M059J (cell line): ENCODE measurements at places on chromosomes 7 and 10.

GRCh38 chr10:86252079-86252478, 114.5 kb downstream of the GRID1 start:
- no peak for DNase-seq

DNA sequence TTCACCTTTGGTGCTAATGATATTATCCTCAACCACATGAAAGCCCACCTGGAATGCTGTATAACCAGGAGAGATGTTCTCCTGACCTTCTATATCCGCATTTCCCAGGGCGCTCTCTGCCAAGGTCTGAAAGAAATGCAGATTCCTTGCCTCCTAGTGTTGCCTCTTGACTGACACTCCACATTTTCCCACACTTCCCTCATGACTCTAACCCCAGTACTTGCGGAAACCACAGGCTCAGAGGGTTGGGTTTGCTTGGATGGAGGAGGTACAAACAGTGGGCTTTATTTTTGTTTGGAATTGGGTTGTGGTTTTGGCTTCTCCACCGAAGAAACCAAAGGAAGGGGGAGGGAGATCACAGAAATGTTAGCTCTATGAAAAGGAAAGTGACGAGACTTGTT, 222.9 kb upstream of the CELF2 start:
- peak; percentile 70 for DNase-seq

- DNase-seq: no peak
Measured at GRCh38 chr7:781936-782529, 50.2 kb upstream of the SUN1 start.

- DNase-seq: peak; percentile 46
Measured at GRCh38 chr7:43824963-43825362, 44.4 kb downstream of the MRPS24 start.

- peak; percentile 91 for DNase-seq
Measured at GRCh38 chr7:16813232-16813616, 8.4 kb upstream of the AGR2 start.

DNA sequence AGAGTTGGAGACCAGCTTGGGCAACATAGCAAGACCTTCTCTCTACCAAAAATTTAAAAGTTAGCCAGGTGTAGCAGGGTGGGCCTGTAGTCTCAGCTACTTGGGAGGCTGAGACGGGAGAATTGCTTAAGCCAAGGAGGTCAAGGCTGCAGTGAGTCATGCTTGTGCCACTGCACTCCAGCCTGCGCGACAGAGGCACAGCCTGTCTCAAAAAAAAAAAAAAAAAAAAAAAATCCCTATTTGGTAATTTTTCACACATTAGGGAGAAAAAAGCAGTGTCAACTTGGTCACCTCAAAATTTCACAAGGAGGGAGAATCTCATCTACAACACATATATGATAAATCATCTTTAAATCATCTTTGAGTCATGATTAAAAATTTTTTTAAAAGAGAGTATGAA, 6.4 kb upstream of the ZNF398 start:
- DNase-seq: peak; percentile 40

DNA sequence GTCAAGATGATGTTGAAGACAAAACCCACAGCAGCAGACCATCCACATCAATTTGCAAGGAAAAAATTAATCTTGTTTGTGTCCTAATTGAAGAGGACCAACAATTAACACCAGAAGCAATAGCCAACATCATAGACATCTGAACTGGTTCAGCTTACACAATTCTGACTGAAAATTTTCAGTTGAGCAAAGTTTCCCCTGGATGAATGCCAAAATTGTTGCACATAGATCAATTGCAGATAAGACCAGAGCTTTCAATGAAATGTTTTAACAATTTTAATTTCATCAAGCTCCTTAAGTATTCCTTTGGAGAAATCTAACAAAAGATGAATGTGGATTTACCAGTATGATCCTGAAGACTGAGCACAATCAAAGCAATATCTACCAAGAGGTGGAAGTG, 168.6 kb downstream of the CTNNA3 start:
- DNase-seq: no peak

- DNase-seq: peak; percentile 89
Measured at GRCh38 chr10:99346247-99346646, 17.1 kb downstream of the CNNM1 start.

DNA sequence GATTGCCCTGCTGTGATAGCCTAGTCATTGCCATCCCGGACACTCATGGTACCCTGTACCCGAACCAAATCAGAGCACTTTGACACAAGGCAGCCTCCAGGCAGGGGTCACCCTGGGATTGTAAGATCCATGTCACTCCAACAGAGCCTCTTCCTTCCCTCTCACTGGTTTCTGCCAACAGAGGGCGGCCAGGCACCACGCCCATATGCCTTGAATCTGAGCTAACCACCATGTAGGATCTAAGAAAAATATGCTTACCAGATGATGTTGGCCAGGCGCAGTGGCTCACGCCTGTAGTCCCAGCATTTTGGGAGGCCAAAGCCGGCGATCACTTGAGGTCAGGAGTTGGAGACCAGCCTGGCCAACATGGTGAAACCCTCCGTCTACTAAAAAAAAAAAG, 389.2 kb upstream of the KLF6 start:
- peak; percentile 11 for DNase-seq

DNA sequence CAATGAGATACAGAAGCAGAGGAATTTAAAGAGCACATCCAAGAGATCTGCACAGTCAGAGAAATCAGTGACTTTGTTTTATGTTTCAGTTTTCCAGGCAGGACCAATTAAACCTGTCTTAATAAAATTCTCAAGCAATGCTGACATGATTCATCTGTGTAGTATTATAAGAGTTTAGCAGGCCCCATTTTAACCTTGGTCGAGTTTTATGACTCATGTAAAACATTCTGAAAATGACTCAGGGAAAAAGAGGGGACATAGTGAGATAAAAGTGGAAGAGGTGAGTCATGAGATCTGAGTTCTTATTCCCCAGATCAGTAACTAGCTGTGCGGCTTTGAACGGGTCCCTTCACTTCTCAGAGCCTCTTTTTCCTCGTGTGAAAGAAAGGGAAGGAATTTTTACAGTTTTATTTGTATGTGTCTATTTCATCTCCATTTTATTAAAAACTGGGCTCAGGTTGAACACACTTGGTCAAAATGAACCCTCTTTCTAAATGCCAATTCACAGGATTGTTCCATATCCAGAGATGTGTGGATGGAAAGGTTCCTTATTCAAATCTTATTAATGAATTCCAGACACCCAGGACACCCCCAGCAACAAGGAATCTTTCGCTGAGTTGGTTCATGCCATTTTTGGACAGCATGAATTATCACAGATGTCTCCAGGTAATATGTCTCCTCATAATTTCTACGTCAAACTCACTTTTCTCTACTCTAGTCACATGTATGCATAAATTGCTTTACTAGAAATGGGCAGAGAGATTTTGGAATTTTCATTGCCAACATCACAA, 143.2 kb downstream of the JAZF1 start:
- DNase-seq: peak; percentile 99

DNA sequence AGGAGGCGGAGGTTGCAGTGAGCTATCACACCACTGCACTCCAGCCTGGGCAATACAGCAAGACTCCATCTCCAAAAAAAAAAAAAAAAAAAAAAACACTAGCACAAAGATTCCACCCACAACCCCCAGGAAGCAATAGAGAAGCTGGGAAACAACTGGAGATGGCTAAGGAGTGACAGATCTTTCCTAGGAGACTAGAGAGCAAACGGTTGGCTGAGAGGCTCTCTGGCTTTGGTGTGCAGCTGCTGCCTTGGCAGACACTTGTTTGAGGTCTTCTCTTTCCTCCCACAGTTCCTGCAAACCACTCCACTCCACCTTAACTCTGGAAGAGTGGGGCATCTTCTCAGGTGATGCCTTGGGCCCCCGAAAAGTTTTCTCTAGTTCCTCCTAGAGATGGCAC, 78.5 kb upstream of the LANCL2 start:
- no peak for DNase-seq

DNA sequence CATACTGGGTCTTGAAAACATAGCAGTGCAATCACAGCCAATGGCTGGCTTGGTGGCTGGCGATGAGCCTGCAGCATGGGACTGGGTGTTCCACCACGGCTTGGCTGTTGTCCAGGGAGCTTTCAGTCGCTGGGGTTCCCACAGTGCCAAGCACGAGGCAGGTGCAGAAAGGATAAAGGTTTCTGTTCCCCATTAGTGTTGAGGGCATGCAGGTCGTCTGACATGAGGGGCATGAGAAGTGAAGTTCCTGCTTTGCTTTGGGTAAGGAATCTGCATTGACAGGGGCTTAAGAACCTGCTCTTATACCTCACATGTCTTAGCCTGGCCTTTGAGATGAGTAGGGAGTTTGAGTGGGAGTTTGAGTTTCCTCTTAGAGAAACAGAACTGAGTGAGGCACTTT, 9.0 kb upstream of the CFTR start:
- no peak for DNase-seq

DNA sequence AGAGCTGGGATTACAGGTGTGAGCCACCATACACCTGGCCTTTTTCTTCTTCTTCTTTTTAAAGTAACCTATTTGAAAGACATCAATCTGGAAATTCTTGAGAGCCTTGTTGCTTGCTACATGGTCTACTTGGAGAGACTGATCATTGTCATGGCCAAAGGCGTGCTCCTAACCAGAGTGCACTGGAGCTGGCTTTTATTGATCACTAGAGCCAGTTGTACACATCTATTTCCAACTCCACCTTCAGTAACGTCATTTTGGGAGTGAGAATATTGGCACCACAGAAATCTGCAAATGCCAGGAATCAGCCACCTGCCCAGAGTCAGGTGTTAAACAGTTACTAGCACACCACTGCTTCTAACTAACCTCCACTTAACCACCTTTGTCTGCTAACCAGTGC, 735.1 kb downstream of the TYW1 start:
- no peak for DNase-seq

- DNase-seq: no peak
Measured at GRCh38 chr10:78420946-78421735, 387.5 kb downstream of the RPS24 start.

DNA sequence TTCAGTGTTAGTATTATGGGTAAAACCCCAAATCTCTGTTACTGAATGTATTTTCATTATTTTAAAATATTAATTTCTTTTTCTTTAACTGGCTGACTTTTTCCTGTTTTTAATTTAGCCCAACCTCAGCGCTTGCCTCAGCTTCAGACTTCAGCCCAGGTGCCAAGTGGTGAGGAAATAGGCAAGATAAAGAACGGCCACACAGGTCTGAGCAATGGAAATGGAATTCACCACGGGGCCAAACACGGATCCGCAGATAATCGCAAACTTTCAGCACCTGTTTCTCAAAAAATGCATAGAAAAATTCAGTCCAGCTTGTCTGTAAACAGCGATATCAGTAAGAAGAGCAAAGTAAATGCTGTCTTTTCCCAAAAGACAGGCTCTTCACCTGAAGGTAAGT, 57.5 kb downstream of the MDFIC start:
- DNase-seq: peak; percentile 16

GRCh38 chr10:100743626-100744135, 1.7 kb upstream of the PAX2 start:
- DNase-seq: peak; percentile 61

GRCh38 chr7:124667312-124668153, 98.1 kb downstream of the GPR37 start:
- DNase-seq: peak; percentile 50

GRCh38 chr10:13847201-13847631, 260.5 kb downstream of the PRPF18 start:
- DNase-seq: no peak

DNA sequence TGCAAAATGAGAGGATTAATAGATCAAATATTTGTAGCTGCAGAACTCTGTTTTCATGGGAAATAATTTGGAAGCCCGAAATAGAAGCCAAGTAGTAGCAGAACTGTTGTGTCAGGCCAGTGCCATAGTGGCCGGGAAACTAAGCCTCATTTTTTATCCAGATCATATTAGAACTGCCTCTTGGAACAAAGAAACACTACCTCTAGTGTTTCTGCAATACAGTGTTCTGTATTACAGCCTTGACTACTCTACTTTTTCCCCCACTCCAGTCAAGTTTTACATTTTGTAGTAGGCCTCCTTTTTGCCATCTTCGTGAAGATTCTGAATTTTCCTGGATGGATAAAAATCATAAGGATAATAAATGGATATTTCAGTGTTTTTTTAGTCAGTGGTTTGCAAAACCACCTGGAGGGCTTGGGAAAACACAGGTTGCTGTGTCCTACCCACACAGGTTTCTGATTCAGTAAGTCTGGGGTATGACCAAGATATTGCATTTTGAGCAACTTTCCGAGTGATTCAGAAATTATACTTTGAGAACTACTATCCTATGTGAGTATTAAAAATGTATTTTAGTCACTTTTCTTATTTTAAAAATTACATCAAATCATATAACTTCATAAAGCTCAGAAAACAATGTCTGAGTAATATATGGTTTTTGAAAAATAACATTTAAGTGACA, 326.2 kb upstream of the KAT6B start:
- DNase-seq: no peak

DNA sequence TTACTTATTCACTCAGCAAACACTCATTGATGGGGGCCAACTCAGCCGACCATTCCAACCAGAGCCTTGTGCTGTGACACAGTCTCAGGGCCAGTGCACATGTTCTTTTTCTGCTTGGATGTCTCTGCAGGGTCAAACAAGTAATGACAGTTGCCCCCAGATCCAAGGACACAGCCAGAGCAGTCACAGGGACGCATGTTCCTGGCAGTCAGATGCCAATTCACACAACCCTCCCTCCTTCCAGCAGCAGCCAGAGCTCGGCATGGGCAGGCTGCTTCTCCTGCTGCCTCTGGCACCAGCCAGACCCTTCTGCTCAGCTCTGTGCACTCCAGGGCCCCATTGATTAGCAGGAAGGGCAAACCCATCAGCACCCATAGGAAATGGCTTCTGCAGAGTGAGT, 20.3 kb downstream of the DRGX start:
- no peak for DNase-seq

DNA sequence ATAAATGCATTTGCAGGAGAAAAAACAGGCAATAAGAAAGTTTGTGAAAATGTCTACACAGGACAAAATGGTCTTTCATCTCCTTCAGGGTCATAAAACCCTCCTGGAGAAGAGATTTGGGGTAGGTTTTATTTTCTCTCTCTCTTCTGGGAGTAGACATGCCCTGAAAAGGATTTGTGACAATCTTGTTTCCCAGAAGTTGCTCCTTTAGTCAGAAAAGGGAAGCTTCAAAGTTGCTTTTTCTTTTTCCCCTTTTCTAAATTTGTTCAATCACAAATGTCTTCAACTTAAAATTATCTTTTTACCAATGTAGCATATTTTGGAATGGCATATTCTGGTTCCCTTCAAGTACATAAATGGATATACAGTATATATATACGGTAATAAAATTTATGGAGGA, 9.4 kb upstream of the ANKRD22 start:
- no peak for DNase-seq

GRCh38 chr7:33196221-33196620, 66.9 kb downstream of the BBS9 start:
- no peak for DNase-seq
